Progenitor cell of endocrine pancreas (in vitro differentiated cells): ENCODE measurements at places on chromosomes 4 and X.

GRCh38 chr4:54215379-54216077 is 13.6 kb upstream of the PDGFRA start:
- no peak for DNase-seq

DNA sequence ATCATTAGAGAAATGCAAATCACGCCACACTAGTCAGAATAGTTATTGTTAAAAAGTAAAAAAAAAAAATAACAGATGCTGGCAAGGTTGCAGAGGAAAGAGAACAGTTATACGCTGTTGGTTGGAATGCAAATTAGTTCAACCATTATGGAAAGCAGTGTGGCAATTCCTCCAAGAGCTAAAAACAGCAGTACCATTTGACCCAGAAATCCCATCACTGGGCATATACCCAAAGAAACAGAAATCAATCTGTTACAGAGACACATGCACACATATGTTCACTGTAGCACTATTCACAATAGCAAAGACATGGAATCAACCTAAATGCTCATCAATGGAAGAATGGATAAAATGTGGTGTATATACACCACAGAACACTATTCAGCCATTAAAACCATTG is 388.7 kb upstream of the FMR1 start:
- no peak for DNase-seq

GRCh38 chr4:11106759-11107158 is 321.9 kb downstream of the HS3ST1 start:
- no peak for DNase-seq

DNA sequence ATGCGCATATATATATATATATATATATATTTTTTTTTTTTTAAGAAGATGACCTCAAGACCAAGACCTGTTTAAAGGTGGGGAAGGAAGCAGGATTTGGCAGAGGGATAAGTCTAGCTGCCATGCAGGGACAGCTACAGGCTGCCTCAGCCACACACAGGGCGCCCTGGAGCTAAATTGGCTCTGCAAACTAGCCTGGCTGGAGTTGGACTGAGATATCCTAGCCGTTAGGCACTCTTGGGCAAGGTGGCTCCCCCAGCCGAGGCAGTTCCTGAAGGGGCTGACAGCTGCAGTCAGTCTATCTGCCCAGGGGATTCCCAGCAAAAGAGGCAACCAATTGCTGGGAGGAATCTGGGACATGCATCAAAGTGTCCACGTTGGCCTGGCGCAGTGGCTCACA is 21.9 kb downstream of the TRIML1 start:
- DNase-seq = no peak

GRCh38 chr4:162793571-162793970 is 373.1 kb downstream of the NAF1 start:
- DNase-seq = no peak

DNA sequence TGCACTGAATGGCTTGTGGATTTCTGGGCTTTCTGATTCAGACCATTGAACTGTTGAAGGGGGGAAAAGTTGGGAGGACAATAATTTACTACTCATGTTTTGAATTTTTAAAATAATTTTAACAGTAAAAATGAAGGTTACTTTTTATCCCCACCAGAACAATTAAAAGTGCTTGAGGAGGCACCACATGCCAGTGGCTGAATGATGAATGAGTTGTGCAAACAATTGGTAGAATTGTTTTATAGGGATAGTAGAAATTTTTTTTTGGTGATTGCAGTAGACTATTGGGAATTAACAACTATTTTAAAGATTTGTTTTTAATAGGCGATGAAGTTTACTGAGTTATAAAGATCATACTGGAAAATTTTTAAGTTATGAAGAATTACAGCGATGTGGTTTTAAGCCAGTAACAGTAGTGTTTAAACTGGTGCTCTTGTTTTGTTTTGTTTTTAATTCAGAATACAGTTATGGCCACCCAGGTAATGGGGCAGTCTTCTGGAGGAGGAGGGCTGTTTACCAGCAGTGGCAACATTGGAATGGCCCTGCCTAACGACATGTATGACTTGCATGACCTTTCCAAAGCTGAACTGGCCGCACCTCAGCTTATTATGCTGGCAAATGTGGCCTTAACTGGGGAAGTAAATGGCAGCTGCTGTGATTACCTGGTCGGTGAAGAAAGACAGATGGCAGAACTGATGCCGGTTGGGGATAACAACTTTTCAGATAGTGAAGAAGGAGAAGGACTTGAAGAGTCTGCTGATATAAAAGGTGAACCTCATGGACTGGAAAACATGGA is 2.7 kb downstream of the REST start:
- DNase-seq = no peak

GRCh38 chrX:136112778-136113177 is 34.6 kb upstream of the FHL1 start:
- no peak for DNase-seq

DNA sequence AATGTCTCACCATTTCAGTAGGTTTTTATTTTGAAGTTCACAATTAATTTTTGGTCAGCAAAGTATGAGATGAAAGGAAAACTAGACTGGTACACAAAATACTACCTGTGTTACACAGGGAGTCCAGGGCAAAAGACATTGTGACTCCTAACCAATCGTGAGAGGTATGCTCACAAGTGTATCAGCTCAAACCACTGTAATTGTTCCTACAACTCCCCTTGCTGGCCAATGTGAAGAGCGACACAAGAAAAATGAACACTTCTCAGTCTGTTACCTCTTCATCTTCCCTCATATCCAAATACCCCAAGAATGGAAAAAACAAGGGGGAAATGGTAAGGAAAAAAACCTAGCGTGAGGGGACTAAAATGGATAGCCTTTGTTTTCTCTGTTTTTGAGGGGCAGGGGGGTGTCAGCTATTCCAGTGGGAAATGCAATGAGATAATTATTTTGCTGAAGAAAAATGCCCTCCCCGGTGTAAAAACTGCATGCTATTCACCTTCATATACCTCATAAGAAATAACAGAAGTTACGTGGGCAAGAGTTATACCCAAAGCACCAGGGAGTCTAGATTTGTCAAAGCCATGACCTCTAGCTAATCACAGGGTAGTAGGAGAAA is 30.6 kb upstream of the NSUN7 start:
- no peak for DNase-seq

- no peak for DNase-seq
Observed at GRCh38 chrX:136712650-136713310, 64.8 kb downstream of the CD40LG start.

- no peak for DNase-seq
Observed at GRCh38 chr4:161664740-161665139, 499.1 kb downstream of the FSTL5 start.

DNA sequence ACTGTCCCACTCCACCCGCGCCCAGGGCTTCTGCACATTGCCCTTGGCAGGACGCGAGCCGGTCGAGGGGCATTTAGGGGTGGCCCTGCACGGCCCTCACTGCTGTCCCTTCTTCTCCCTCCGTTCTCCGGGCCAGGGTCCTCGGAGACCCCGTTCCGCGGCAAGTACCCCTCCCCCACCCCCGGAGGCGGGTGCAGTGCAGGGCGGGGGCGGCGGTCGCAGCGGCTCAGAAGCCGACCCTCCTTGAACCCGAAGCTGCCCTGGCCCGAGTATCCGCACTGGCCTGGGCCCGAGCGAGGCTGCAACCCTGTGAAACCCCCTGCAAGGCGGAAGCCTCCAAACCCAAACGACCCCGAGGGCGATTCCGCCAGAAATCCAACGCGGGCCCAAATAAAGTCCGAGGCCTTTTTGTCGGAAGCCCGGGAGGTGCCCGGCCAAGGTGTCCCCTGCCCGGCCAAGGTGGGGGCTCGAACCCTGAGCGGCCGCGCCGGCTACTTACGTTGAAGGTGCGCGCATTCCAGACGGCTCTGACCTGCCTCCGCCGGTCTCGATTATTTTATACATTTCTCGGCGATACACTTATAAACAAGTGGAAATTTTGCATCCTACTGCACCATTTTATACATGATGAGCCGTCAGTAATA is 53.1 kb upstream of the TMEM33 start:
- DNase-seq = no peak

DNA sequence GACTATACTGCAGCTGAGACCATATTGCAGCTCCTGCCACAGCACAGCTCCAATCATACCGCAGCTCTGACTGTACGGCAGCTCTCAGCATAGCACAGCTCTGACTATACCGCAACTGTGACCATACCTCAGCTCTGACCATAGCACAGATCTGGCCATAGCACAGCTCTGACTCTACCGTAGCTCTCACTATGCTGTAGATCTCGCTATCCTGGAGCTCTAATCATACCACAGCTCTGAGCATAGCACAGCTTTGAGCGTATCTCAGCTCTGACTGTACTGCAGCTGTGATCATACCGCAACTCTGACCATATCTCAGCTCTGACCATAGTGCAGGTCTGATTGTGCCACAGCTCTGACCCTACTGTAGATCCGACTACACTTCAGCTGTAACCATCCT is 139.2 kb downstream of the ASMT start:
- no peak for DNase-seq

GRCh38 chr4:61468024-61468720 is 268.0 kb downstream of the ADGRL3 start:
- no peak for DNase-seq

DNA sequence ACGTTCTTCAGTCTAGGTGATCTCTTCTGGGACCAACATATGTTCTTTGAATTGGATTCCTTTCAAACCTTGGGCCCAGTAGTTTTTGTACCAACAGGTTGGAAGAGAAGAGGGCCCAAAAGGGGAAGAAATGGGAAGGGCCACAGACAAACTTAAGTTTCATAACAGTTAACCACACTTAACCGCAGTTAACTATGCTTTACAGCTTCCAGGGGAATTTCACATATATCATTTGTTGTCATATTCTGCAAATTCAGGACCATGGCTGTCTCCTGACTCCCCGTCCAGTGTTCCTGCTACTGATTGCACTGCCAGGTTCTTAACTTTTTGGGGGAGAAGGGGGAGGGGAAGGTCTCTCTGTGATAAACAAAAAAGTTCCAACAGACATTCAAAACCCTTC is 34.6 kb downstream of the RTL5 start:
- no peak for DNase-seq

GRCh38 chr4:13329963-13330362 is 154.2 kb downstream of the RAB28 start:
- DNase-seq = no peak
